Muscle of leg (tissue), 16 donors: ENCODE measurements at places on chromosomes 3 and 15. TPM values are rescaled to one million over a fixed set of nuclear protein-coding genes. Genes with fewer than 3 reads are reported as not detected.

CLRN1 gene
- polyA plus RNA-seq, result 0.98 TPM

NCK1 gene
- polyA plus RNA-seq, result 26.7 TPM

CIAO2A gene
- polyA plus RNA-seq, result 48.4 TPM

GRCh38 chr3:52146811-52147210, 7.4 kb downstream of the POC1A start:
- H3K4me1 ChIP-seq, result peaks cover 4% of the 10 kb centered on the region
- H3K27me3 ChIP-seq, result no peaks in the 10 kb centered on the region
- H3K27ac ChIP-seq, result no peak overlapping the region
- H3K36me3 ChIP-seq, result peaks cover 45% of the 10 kb centered on the region
- no peak overlapping the region for H3K4me3 ChIP-seq
- no peak for DNase-seq

DNA sequence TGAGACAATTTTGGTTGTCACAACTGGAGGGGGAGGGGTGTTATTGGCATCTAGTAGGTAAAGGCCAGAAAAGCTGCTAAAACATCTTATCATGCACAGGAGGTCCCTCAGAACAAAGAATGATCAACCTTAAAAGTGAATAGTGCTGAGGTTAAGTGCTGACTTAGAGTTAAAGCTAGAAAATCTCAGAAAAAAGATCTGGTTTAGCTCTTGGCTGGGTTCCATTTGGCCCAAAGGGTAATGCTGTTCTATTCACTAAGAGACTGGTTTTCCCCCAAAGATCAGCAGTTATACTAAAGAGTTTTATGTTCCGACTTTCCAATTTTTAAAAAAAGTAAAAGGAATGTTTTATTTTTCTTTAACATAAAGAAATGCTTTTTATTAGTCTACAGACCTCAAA, 15.6 kb downstream of the DCBLD2 start:
- no peak overlapping the region for H3K27ac ChIP-seq
- H3K27me3 ChIP-seq, result no peaks in the 10 kb centered on the region
- no peak overlapping the region for H3K4me3 ChIP-seq
- peaks cover 3% of the 10 kb centered on the region for H3K36me3 ChIP-seq

DNA sequence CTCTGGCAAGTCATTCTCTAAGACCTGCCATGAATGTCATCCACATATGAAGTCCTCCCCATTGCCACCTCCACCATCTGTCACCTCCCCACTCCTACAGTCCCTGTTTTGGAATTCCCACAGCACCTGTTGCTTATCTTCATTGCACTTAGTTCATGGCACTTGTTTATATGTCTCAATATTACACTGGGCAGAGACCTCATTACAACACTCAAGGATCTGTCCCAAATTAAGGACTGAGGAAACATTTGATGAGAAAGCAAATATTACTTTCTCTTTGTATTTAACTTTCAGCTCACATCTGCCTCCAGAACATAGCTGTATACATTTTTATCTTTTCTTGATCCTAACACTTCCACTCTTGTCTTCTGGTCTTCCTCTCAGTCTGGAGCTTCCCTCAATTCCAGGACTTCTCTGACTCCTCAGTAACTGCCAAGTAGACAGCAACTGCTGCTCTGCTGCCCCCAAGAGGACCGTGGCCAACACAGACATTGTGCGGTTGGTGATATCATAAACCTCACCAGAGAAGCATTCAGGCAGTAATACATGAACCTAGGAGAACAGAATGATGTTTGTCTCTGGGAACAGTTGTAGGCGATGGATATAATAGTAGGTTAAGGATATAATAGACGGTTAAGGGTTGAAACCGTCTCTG, 45.0 kb upstream of the FGF12 start:
- H3K36me3 ChIP-seq, result no peaks in the 10 kb centered on the region
- no peak overlapping the region for H3K27ac ChIP-seq
- H3K4me3 ChIP-seq, result no peak overlapping the region
- no peaks in the 10 kb centered on the region for H3K4me1 ChIP-seq
- no peaks in the 10 kb centered on the region for H3K27me3 ChIP-seq

DNA sequence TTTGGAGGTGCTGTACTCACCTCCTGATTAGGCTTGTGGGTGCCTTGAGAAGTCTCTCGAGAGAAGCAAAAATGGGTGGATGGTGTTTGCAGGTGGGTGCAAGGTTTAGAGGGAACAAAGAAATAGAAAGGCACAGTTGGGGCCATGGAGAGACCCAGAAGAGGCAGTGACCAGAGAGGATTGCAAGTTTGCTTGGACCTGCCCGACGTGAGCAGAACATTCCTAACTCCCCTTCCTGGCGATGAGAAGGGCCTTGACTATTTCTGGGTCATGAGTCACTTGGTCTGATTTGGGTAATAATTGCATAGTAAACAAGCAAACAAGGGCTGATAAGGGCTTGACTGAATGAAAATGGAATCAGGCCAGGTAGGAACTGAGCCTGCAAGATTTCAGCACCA, 7.0 kb upstream of the CTSH start:
- no peak overlapping the region for H3K27ac ChIP-seq
- DNase-seq, result no peak
- H3K27me3 ChIP-seq, result no peaks in the 10 kb centered on the region

DNA sequence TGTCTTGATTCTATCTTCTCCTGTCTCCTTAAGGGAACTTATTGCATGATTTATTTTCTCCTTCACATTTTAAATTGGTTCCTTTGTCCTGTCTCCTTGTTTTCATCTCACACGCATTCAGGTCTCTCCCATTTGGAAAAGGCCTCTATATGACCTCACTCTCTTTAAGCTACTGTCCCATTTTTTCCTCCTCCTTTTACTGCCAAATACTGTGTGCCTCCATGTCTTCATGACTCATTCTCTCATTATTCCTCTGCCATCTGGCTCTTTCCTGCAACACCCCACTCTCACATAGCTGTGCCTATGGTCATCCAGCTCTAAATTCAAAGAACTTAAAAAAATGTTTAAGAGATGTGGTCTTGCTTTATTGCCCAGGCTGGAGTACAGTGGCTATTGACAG, 48.0 kb downstream of the TYRO3 start:
- no peaks in the 10 kb centered on the region for H3K36me3 ChIP-seq
- no peak overlapping the region for H3K27ac ChIP-seq
- H3K4me3 ChIP-seq, result no peak overlapping the region
- peaks cover 2% of the 10 kb centered on the region for H3K27me3 ChIP-seq
- peaks cover 7% of the 10 kb centered on the region for H3K4me1 ChIP-seq
